ENCODE measurements at places on chromosomes 5 and 9.

DNA sequence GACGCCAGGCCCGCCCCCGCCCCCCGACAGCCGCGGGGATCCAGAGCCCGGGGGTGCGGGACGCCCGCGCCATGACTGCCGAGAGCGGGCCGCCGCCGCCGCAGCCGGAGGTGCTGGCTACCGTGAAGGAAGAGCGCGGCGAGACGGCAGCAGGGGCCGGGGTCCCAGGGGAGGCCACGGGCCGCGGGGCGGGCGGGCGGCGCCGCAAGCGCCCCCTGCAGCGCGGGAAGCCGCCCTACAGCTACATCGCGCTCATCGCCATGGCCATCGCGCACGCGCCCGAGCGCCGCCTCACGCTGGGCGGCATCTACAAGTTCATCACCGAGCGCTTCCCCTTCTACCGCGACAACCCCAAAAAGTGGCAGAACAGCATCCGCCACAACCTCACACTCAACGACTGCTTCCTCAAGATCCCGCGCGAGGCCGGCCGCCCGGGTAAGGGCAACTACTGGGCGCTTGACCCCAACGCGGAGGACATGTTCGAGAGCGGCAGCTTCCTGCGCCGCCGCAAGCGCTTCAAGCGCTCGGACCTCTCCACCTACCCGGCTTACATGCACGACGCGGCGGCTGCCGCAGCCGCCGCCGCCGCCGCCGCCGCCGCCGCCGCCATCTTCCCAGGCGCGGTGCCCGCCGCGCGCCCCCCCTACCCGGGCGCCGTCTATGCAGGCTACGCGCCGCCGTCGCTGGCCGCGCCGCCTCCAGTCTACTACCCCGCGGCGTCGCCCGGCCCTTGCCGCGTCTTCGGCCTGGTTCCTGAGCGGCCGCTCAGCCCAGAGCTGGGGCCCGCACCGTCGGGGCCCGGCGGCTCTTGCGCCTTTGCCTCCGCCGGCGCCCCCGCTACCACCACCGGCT, 1.0 kb downstream of the FOXE1 start:
- no peak for DNase-seq

GRCh38 chr5:141740885-141741284, 58.9 kb upstream of the ARAP3 start:
- DNase-seq = no peak

GRCh38 chr9:87732756-87733155, 6.8 kb downstream of the CTSL start:
- DNase-seq = no peak

DNA sequence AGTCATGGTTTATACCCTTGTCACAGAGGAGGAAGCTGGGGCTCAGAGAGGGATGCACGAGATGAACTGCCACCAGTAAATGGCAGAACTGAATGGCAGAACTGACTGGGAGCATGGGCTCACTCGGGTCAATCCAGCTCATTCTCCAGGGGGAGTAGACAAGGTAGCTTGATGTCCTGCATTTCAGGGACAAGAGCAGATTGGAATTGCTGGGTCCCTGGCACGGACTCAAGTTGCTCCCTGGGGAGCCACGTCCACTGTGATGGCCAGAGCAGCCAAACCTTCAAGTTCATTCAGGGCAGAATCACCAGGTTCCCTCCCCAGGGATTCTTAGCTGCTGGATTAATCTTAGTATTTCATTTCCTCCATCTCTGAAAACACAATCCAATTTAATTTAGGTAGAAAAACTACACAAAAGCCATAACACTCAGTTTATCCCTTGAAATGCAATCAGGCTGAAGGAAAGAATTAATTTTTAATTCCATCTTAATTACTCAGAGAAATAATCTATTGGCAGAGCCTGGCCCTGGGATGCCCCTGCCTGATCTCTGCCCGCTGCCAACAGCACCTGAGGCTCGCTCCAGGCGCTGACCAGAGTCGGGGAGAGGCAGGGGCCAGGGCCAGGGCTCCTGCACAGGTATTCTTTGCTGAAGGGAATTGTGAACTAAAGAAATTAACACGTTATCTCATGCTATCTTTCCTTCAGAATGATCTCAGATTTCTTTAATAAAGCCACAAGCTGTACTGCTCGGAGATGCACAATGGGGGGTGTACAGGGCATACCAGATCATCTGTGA, 42.0 kb upstream of the UNC5A start:
- no peak for DNase-seq

GRCh38 chr5:79795764-79796398, 106.2 kb downstream of the CMYA5 start:
- no peak for DNase-seq

DNA sequence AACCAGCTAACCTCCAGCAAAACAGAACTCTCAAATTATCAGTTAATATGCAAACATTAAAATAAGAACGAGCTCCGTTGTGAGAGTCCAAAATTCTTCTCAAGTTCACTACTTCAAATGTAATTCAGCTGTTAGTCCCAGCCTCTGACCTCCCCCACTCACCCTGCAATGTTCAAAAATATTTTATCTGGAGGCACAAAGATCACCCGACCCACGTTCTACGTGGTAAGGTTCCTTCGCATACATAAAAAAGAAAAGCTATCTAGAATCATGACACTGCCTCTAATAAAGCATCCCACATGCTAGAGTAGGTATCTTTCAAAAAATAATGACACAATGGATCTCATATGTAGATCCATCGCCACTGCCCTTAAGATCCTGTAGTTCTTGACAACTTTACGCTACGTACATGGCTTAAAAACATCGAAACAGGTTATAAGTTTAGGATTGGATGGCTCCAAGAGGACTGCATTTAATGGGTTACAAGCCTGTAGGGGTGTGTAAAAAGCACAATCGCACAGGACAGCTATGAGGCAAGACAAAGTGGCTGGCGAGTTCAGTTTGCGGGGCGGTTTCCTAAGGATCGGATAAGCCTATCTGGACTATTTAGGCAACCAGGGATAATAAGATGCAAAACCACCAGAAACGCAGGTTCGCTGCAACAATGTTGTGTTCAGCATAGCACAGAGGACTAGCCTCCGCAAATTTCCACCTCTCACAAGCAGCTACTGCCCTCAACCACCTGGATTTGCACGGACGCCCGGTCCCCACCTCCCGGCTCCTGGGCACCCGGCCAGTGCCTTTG, 969 bp downstream of the CLK4 start:
- peak; percentile 13 for DNase-seq

DNA sequence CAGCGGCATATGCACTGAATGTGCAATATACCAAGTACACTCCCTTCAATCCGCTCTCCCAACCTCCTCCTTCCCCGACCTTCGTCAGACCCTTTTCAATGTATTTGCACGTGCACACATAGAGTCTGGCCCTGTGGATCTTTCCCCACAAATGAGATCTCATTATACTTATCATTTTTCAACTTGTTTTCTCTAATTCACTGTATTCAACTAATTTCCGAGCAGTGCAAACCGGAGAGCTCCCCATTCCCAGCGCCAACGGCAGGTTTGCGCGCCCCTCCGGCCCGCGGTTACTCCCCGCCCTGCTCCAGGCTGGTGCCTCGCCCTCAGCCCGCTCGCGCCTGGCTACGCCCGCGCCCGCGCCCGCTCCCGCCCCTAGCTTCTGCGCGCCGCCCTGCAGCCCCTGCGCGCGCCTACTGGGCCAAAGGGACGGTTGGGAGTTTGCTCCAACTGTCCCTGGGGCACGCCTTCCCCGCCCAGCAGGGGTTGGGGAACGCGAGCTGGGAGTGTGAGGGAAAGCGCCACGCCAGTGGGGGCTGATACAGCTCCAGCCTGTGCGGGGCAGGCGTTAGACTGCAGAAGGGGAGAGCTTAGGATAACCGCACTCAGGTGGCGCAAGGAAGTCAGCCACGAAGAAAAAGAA, 3.3 kb upstream of the CDC20B start:
- DNase-seq = no peak

DNA sequence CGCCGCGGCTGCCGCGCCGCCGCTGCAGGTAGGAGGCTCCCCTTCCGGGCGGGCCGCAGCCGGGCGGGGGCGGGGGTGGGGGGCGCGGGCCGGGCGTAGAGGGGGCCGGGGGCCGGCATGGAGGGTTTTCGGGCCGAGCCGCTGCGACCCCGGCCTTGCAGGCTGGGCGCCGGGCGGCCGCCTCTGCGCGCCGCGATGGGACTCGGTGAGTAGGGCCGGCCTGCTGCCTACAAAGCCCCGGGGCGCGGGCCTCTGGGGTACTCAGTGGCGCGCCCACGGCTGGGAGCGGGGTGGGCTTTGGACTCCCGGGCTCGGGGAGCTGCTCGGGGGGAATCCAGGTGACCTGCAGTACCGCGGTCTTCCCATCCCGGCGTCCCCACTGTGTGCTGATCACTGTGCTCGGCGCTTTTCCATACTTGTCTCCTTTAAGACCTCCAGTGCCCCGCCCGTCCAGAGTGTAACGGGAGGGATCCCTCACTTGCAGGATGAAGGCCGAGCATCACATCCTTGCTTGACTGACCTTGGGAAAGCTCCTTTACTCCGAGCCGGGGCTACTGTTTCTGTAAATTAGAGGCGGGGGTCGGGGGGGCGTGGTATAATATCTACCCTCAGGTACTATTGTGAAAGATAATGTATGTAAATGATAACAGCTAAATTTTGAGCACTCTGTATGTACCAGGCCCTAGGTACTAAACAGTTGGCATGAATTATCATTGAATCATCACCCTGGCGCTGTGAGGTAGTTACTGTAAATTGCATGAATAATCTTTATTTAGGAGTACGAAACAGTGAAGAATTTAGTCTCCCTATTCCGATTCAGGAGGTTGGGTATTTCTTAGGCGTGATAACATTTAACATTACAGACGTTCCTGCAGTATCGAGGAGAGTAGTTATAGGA, 672 bp downstream of the MSANTD3 start:
- DNase-seq = peak; percentile 62

GRCh38 chr5:176676361-176676824, 29.1 kb downstream of the TSPAN17 start:
- peak; percentile 97 for DNase-seq

Data from kidney capillary endothelial cell (primary cell).